ENCODE measurements at places on chromosomes 3 and 15.

GRCh38 chr3:9750556-9751411 lies 1.0 kb downstream of the OGG1 start:
- no peak for DNase-seq

DNA sequence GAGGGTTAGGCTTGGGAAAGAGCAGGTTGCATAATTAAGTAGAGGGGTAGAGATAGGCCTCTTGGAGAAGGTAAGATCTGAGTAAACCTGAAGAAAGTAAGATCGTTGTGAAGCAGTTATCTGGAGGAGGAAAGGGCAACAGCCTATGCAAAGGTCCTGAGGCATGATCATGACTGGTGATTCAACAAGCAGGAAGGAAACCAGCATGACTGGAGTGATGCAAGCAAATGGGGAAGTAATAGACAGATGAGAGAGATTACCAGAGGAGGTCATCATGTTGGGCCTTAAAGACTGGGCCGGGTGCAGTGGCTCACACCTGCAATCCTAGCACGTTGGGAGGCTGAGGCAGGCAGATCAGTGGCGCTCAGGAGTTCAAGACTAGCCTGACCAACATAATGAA lies 360.2 kb downstream of the EPHB1 start:
- no peak for DNase-seq

GRCh38 chr3:114460459-114460858 lies 166.6 kb downstream of the TIGIT start:
- no peak for DNase-seq

DNA sequence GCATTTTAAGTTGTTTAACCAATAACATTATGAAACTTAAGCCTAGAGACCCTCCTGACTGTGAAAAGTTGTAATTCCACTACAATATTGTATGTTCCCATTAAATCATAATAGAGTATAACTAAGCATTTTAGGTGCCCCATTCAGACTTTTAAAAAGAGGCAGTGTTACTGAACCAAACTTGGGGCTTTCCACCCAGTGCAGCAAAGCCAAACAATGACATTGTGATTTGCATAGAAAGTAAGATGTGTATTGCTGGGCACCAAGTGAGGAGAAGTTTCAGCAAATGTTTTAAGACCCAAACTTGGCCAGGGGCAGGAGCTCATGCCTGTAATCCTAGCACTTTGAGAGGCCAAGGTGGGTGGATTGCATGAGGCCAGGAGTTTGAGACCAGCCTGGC lies 706.2 kb downstream of the GRM7 start:
- no peak for DNase-seq

DNA sequence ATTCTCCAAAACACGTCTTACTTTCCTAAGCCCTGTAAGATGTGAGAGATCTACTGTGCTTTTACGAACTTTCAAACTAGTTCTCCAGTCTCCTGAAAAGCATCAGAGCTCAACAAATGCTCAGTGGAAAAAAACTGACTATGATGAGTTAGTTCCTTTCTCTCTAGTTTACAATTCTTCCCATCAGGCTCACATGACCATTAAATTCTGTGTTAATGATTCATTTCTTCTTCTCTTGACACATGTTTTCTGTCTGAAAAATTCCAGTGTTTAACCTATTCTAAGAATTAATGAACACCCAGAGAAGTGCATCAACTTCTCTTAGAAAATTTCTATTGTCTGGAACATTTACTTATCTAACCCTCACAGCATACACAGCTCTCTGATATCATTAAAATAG lies 844.3 kb downstream of the SI start:
- DNase-seq = no peak

Data from activated CD4-positive, alpha-beta T cell treated with anti-CD3 and anti-CD28 coated beads for 48 hours (primary cell).